ENCODE measurements at places on chromosomes 11 and 22.
A peak's percentile ranks its signal among the peaks of the same experiment; 100 is the strongest.

DNA sequence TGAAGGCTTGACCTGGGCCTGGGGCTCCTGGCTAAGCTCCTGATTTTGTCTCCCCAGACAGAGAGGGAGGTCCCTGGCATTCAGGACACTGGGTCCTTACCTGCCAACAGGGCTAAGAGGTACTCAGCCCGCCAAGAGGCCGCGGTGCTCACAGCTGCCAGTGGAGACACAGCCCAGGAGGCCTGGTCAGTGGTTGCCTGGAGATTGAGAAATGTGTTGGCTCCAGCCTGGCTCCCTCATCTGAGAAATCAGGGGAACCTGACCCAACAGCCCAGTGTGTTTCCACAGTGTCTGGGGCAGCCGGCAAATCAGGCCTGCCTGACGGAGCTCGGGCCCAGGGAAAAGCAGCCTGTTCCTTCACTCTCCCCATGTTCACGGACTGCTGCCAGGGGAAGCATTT lies 79.4 kb upstream of the NAV2 start:
- DNase-seq: no peak

DNA sequence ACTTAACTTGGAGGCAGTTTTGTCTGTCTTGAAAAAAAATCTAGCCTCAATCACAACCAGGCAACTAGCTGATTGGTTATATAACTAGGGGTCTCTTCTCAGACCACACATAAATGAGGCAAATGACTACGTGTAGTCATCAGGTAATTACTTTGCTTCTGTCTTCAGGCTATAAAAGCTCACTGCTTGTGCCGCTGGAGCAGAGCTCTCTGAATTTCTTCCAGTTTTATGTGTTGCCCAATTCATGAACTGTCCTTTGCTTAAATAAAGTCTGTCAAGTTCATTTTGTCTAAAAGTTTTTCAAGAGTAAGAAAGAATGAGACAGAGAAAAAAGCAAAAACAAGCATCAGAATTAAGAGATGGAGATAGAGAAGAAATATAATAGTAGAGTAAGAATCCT lies 93.4 kb downstream of the MUC15 start:
- no peak for DNase-seq

- DNase-seq: no peak
These were observed 12.9 kb downstream of the CHEK1 start for GRCh38 chr11:125637840-125638239.

DNA sequence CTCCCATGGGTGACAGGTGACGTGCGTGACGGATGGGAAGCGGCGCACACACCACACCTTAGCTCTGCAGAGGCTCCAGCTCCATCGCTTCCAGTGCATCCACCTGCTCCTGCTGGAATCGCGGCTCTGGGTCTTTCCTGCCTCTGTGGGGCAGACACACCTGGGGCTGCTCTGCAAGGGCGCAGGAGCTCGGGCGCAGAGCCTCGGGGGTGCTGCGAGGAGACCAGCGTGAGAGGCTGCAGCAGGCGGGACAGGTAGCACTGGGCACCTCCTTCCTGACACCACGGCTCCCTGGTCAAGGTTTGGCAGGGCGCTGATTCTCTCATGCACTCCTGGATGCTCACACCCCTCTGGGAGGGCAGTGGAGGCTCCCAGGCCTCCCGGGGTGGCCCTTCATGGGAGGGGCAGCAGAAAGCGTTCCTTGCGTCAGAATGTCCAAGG lies 1494.3 kb downstream of the BRD1 start:
- DNase-seq: no peak

GRCh38 chr11:65078151-65078550 lies 5.7 kb downstream of the CDCA5 start:
- DNase-seq: peak; percentile 80
